ENCODE measurements at places on chromosomes 5 and 9. TPM values are rescaled to one million over a fixed set of nuclear protein-coding genes. Genes with fewer than 3 reads are reported as not detected.
A peak's percentile ranks its signal among the peaks of the same experiment; 100 is the strongest.

DNA sequence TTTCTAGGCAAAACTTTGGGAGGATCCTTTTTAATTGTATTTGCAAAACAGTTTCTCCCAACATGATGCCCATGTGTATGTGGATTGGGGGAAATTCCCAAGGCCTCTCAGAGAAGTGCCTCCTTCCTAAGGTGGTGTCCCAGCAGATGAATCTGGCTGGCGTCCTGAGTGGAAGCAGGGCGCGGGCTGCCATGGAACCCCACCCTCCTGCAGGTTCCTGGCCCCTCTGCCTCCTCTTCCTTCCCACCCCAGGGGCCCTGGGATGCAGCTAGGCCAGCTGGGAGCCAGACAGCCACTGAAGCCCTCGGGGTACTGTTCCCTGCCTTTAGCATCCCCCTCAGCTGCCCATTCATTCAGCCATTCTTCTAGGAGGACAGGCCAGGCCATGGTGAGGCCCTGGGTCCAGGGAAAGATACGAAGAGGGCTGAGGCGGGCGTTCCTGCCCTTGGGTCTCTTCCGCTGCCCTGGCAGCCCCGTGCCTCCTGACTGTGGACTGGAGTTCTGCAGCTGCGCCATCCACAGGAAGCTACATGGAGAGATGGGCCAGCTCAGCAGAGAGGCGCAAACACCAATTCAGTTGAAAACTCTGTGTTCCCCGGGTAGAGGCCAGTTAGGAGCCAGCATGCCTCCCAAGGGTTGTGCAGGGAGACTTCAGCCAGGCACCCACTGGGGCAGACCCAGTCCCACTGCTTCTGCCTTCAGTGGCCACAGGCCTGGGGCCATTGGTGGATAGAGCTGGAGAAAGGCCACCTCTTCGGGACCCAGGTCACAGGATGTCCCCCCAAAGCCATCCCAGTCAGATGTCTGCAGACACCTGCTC is 36.5 kb downstream of the ADAMTS2 start:
- DNase-seq, result no peak

- no peak for DNase-seq
These were observed 2.1 kb downstream of the ZDHHC11 start for GRCh38 chr5:848671-849111.

DNA sequence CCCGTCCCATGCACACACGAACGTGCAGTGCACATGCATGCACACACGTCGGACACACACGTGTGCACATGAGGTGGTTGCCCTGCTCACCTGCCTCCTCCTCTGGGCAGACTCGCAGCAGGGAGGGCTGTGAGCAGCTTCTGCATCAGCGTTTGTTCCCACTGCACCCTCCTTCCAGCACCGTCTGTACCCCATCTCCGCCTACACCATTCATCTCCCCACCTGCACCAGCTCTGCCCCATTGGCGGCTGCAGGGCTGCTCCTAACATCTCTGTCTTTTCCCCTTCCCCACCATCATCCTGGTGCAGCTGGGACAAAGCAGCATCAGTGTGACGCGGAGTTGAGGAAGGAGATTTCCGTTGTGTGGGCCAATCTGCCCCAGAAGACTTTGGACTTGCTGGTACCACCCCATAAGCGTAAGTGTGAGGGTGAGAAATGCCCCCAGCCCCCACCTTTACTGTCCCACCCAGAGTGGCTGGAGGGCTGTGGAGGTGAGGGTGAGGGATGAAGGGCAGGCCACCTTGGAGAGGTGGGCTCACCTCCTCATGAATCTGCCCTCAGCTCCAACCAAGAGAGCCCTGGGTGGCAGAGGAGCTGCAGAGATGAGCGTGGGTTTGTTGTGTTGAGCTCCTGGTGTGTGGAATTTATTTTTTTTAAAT is 234.6 kb downstream of the CACNA1B start:
- peak; percentile 18 for DNase-seq

The ADGRD2 gene
- total RNA-seq, result not detected

The GAS1 gene
- 0.14 TPM for total RNA-seq

DNA sequence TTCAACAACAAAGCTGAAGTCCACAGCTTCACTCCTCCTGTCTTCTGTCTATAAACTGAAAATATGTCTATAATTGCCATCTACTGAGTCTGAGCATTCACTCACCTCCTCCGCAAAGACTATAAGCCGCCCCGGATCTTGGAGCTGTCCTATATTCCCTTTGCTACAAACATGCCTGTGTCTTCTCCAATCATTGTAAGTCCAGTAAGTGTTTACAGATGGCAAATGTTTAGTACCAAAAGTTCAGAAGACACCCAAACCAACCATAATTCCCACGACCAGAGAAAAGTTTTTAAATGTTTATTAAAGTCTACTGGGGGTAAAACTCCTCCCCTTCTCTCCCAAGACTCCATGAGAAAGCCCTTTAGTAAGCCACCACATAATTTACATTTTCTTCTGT is 80.9 kb downstream of the EBF1 start:
- DNase-seq, result no peak

DNA sequence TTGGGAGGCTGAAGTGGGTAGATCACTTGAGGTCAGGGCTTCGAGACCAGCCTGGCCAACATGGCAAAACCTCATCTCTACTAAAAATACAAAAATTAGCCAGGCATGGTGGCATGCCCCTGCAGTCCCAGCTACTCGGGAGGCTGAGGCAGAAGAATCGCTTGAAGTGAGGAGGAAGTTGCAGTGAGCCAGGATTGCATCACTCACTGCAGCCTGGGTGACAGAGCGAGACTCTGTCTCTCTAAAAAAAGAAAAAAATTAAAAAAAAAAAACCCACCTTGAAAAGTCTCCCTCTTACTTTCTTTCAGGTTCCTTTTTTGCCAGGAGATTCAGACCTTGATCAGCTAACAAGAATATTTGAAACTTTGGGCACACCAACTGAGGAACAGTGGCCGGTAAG is 34.2 kb downstream of the CDK7 start:
- DNase-seq, result no peak

The GGTA1 gene
- total RNA-seq, result not detected

The ANKRD20A1 gene
- total RNA-seq, result 2.1 TPM

The TEK gene
- total RNA-seq, result not detected

- DNase-seq, result no peak
These were observed 249.2 kb downstream of the NR2F1-AS1 start for GRCh38 chr5:93331863-93332262.

- DNase-seq, result no peak
These were observed 194.9 kb downstream of the RFX3 start for GRCh38 chr9:3330792-3331420.

The SLC12A2 gene
- total RNA-seq, result 10.5 TPM

The MEF2C gene
- 0.27 TPM for total RNA-seq

DNA sequence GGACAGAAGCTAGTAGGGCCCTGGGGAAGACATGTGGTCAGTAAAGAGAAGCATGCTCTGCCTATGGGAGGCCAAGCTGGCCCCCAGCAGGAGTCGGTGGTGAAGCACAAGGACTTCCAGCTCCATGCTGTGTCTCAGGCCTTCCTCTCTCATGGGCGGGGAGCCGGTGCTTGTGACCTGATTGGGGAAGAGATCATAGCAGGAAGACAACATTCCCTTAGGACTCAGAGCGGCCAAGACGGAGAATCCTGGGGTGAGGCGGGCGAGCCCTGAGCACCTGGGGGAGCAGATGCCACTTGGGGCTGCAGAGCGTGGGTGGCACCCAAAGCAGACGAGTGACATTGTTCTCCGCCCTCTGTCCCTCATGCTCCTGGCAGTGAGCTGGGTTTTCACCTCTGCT is 33.3 kb upstream of the CNOT6 start:
- no peak for DNase-seq

DNA sequence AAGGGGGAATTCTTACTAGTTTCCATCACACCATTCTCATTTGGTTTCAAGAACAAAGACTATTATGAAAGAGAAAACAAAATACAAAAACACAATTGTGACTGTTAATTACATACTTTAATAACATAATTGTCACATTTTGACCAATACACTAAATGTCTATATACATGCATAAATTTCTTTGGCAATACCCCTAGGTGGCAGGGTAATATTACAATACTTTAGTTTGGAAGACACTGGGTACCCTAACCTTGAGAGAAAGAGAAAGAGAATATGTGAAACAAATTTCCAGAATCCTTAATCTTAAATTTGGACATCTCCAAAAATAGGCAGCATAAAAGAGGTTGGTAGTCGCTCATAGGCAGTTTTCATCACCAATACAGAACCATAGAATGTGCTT is 619.6 kb upstream of the ADAMTS16 start:
- DNase-seq, result no peak
